ENCODE measurements at places on chromosomes 2 and 18.

DNA sequence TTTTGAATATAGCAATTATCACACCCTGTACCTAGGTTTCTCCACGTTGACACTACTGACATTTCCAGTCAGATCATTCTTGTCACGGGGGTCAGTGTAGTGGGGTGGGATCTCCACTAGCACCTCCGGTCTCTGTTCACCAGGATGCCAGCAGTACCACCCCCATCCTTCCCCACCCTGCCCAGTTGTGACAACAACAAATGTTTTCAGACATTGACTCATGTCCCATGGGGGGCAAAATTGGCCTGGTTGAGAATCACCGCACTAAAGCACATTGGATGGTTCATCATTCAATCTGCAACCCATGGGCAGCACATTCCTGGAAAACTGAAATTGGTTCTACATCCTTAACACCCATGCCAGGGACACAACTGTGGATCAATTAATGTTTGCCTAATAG is 32.3 kb downstream of the FEZ2 start:
- DNase-seq: no peak

GRCh38 chr2:203043226-203043625 is 28.6 kb downstream of the NBEAL1 start:
- no peak for DNase-seq

- DNase-seq: no peak
Measured at GRCh38 chr2:2104331-2104730, 226.7 kb downstream of the MYT1L start.

GRCh38 chr18:25044694-25045093 is 307.3 kb downstream of the ZNF521 start:
- DNase-seq: no peak

Data from ELR (cell line).